ENCODE measurements at places on chromosomes 2 and 18.

GRCh38 chr2:52074130-52074719 lies 1042.3 kb upstream of the NRXN1 start:
- no peak for DNase-seq

DNA sequence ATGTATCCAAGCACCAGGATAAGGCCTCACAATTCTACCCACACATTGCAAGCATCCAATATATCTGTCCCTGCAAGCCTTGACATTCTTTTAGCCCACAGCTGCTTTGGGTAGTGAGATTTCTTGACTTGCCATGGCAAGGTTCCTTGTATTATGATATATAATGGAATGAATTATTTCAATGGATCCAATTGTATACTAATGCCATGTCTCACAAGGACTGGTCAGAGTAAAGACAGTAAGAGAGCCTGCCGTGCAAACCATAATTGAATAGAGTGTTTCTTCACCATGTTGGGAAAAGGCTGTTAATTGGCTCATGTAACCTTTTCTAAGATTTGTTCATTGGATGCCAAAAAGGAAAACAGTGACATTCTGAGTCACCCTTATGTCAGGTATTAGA lies 64.3 kb upstream of the RBBP8 start:
- DNase-seq = peak; percentile 82

GRCh38 chr2:40287773-40288172 lies 164.1 kb downstream of the SLC8A1 start:
- DNase-seq = no peak

- DNase-seq = no peak
Observed at GRCh38 chr2:3406501-3406900, 27.0 kb downstream of the TRAPPC12 start.

GRCh38 chr2:112242384-112242783 lies 12.5 kb downstream of the ZC3H8 start:
- no peak for DNase-seq

- DNase-seq = peak; percentile 31
Observed at GRCh38 chr2:121084130-121084680, 200.8 kb downstream of the TFCP2L1 start.

- DNase-seq = peak; percentile 32
Observed at GRCh38 chr2:45123521-45124191, 114.4 kb upstream of the SIX2 start.

GRCh38 chr2:204050681-204051080 lies 114.1 kb downstream of the ICOS start:
- DNase-seq = no peak

DNA sequence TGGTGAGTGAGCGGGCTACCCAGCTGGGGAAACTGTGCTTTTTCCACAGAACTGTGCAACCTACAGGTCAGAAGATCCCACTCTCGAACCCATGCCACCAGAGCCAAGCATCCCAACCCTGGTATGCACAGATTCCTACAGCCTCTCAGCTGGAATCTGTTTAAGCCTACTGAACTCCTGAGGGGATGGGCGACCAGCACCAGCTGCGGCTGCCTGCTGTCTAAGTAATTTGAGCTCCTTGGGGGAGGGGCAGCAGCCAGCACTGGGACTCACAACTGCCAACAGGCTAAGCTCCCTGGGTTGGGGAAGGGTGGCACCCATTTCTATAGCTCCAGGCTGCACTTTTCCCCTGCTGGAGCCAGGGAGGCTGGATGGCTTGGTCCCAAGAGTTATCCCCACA lies 11.8 kb downstream of the CYP27C1 start:
- DNase-seq = no peak

DNA sequence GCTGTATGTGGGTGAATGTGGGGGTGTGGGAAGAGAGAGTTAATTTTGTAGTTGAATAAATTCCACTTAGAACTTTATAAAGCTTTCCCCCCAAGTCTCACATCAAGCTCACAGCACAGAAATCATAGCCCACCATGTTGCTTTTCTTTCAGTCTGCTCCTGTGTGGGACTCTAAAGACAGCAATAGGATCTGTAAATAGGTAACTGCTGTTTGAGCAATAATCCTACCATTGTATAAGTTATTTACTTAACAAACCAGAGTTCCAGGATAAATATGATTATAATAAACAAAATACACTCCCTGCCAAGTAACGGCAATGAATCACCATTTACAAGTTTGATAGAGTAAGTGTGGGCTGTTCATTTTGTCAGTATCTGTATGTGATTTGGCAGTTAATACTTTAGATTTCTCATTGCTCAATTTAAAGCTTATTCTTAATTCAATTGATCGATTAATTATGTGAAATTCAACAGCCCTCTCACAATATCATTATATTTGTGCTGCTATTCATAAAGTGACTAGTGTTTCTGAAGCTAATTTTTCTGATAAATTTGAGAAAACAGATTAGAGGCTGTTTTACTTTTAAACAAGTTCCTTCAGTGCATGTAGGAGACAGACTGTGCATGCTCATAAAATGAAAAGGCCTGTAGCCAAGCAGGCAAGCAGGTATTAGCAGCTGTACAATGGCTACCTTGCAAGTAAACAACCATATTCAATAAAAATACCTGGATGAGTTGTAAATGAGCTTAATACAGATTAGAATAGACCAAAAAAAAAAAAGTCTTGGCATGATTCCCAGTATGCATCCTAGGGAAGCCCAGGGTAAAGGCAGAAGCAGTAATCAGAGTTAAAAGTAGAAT lies 142.7 kb downstream of the PDE11A start:
- DNase-seq = peak; percentile 22

DNA sequence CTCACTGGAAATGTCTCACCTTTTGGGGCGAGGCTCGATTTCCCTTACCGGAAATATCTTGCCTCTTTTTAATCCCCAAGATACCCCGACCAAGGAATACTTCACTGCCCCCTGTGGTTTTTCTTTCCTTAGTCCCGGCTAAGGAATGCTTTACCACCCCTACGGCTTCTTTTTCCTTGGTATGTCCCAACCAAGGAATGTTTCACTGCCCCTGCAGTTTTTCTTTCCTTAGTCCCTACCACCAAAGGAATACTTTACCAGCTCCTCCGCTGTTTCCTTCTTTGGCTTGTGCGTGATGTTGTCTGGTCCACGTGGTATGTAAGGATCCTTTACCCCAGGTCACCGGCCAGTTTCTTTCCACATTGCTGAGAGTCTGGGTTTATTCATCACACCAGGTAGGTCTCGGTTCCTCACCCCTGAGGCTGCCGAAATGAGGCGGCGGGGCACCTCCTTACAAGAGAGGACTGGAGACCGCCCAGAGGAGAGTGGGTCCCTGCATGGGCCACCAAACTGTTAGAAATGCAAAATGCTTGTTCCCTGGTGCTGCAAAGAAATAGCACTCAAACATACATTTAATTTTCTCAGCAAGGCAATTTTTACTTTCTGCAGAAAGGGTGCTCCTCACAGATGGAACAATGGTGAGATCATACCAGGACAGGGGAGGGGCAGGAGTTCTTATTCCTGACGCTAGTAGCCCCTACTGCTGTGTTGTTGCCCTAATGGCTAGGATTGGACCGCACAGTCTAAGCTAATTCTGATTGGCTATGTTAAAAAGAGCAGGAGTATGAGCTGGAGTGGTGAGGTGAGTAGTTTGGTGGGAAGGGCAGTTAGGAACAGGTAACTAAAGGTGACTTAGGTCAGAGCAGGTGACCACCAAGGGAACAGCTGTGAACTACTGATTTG lies 33.4 kb upstream of the CLASP1 start:
- no peak for DNase-seq

GRCh38 chr2:5692561-5693286 lies 540 bp downstream of the SOX11 start:
- DNase-seq = no peak

Measured in bronchial epithelial cell (primary cell).